ENCODE measurements at places on chromosomes 6 and 20. TPM values are rescaled to one million over a fixed set of nuclear protein-coding genes. Genes with fewer than 3 reads are reported as not detected.

The RBBP9 gene
- 11.9 TPM for total RNA-seq

The E2F1 gene
- 0.43 TPM for total RNA-seq

The RNF5 gene
- total RNA-seq = 39.8 TPM

The CLIC5 gene
- total RNA-seq = 0.72 TPM

The FOXF2 gene
- total RNA-seq = not detected
